ENCODE measurements at places on chromosomes 1 and 21.

DNA sequence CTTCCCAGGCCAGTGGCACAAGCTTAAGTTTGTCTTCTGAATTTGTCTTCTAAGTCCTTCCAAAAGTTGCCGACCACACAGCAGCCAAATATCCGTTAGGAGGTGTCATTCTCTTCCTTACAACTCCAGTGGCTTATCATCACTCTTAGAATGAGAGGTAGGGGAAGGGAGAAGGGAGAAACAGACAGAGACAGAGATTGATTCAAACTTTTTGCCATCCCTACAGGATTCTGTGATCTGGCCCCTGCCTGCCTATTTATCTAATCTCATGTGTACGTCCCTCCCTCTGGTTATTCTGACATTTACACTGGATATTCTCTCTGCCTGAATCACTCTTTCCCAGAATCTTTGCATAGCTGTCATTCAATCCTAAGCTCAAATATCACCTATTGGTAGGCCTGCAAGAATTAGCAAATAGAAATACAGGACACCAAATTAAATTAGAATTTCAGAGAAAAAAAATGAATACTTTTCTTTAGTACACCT lies 488 bp upstream of the GNL2 start:
- no peak for DNase-seq

DNA sequence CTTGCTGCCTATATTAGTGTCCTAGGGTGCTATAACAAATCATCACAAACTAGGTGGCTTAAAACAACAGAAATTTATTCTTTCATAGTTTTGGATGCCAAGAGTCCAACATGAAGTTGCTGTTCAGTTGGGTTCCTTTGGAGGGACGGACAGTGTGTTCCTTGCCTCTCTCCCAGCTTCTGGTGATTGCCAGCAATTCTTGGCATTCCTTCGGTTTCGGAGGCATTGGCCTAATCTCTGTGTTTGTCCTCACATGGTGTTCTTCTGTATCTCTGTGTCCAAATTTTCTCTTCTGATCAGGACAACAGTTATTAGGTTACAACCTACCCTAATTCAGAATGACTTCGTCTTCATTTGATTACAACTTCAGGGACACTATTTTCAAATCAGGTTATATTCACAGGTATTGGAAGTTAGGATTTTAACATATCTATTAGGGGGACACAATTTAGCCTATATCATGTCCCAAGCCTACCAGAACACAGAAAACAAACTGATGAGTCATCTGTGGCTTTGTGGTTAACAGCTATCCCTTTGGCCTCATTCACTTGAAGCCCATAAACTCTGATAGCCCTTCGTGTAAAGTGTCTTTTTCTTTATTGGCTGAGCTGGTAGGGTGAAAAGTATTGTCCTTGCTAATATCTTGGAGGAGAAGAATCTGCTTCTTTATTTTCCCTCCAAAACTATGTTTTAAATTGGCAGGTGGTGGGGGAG lies 83.2 kb upstream of the PAPPA2 start:
- peak; percentile 3 for DNase-seq

DNA sequence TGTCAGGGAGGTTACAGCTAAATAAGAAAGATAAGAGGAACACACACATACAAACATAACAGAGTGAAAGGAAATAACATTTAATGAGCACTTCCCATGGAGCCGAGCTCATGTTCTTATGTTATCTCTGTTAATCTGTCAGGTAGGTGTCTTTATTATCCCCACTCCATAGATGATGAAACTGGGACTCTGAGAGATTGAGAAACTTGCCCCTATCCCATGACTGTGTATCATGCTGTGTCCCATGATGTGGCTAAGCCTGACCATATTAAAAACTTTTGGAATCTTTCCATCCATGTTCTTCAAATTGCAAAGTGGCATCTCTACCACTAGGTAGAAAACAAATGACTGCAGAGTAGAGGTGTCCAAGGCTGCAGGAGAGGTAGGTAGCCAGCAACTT lies 285.2 kb upstream of the SGIP1 start:
- DNase-seq: no peak

- DNase-seq: no peak
Measured at GRCh38 chr1:107867422-107867821, 97.6 kb downstream of the VAV3 start.

DNA sequence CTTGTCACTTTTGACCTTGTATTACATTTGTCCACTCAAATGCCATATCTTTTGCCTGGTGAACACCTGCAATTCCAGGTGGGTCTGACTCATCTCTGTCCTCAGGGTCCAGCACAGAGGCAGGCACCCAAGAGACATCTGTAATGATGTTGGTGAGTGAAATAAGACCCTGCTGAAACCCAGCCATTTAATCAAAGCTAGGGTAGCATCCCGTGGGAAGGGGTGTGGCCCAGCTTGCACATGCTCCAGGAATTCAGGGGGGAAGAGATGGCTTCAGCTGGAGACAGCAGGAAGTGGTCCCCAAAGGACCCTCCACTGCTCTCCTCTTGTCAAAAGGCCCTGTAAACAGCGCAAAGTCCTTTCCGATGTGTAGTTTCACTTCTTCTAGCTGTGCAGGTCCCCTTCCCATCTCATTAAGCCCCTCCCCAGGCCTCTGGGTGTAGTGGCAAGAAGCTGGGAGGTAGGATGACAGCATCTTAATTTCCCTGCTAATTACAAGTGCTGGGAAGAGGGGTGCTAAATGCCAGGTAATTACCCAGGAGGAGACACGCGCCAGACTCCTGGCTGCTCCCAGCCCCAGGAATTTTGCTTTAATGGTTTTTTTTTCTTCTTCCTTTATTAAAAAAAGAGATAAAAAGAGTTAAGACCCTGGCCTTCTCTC lies 54.4 kb upstream of the TRABD2B start:
- DNase-seq: no peak

- DNase-seq: no peak
Measured at GRCh38 chr1:52867087-52867863, 24.7 kb downstream of the ZYG11A start.

- no peak for DNase-seq
Measured at GRCh38 chr21:42525029-42525581, 11.5 kb downstream of the SLC37A1 start.

DNA sequence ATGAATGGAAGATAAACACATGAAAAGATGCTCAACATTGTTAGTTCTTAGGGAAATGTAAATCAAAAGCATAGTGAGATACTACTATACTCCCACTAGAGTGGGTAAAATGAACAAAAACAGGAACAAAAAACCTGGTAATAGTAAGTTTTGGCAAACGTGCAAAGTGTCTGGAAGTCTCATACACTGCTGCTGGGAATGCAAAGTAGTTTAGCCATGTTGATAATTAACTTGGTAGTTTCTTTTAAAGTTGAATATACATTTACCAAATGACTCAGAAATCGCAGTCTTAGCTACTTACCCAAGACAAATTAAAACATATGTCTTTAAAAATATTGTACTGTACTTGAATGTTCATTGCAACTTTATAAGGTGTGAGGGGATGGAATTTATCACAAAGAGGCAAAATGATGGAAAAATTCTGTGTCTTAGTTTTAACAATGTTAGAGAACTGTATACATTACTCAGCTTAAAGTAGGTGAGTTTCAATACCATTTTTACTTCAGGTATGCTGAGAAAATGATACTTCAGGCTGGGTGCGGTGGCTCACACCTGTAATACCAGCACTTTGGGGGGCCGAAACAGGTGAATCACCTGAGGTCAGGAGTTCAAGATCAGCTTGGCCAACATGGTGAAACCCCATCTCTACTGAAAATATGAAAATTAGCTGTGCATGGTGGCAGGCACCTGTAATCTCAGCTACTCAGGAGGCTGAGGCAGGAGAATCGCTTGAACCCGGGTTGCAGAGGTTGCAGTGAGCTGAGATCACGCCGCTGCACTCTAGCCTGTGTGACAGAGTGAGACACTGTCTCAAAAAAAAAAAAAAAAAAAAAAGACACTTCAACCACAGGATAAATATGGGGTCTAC lies 102.3 kb downstream of the PDE4B start:
- no peak for DNase-seq

- DNase-seq: no peak
Measured at GRCh38 chr1:20508411-20508771, 440 bp upstream of the MUL1 start.

DNA sequence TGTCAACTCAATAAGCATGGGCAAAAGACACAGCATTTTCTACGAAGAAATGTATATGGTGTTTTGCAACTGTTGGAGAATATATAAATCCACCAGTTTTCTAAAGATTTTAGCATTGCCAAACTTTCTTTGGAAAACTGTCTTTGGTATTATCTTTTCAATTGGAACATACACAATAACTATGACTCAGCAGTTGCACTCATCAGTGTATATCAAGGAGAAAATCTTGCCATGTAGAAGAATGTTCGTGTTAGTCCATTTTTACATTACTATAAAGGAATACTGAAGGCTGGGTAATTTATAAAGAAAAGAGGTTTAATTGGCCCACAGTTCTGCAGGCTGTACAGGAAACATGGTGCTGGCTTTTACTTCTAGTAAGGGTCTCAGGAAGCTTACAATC lies 41.1 kb downstream of the PRKAA2 start:
- DNase-seq: no peak

DNA sequence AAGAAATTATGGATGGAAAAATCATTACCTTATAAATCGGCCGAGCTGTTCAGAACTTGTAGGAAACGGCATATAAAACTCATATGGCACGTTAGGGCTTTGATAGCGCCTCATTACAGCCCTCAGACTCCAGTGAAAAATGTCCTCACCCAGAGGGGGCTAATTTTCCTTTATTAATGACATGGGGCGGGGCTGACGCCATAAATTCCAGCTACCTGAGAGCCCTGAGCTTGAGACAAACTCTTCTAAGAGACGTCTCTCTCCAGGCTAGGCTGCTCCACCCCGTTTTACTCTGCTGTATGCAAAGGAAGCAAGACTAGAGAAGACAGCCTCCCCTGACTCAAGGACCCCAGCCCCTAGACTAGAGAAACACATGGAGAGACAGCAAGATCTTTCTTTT lies 149.4 kb downstream of the TRABD2B start:
- DNase-seq: no peak

DNA sequence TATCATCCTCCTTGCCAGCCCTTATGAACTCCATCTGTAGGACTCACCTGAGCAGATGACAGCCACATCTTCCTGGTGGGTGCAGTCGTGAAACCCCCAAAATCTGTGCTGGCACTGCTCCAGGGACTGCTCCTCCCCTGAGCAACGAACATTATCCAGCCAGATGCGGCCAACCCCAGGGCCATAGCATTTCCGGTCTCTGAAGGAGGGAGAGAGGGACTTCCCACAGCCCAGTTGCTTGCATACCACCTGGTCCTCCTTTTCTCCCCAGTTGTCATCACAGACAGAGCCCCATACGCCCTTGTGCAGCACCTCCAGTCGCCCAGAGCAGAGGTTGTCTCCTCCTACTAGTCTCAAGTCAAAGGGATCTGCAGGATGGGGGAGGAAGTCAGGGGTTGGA lies 8.5 kb downstream of the CD5L start:
- no peak for DNase-seq

DNA sequence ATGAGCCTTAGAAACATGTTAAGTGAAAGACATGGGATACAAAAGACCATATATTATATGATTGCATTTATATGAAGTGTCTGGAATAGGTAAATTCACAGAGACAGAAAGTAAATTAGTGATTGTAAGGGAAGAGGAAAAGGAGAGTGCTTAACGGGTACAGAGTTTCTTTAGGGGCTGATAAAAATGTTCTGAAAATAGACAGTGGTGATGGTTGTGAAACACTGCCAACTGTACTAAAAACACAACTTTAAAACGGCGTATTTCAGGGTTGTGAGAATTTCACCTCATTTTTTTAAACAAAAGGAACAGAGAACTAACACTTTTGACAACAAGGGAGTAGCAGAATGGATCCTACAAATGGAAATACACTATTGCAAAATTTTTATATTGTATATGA lies 13.4 kb downstream of the COP1 start:
- no peak for DNase-seq

DNA sequence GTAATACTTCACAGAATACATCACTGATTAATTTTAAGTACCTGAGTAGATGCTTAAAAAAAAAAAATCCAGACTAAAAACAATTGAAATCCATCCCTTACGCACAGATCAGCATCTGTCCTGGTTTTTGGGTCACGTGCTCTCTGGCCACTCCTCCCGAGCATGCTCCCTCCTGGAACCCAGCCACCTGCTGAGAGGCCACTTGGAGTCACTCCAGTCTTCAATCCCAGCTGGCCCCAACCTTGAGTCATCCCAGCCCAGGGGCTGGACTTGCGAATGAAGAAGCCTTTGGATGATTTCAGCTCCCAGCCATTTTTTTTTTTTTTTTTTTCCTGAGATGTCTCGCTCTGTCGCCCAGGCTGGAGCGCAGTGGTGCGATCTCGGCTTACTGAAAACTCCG lies 8.9 kb downstream of the MAP1LC3C start:
- no peak for DNase-seq

DNA sequence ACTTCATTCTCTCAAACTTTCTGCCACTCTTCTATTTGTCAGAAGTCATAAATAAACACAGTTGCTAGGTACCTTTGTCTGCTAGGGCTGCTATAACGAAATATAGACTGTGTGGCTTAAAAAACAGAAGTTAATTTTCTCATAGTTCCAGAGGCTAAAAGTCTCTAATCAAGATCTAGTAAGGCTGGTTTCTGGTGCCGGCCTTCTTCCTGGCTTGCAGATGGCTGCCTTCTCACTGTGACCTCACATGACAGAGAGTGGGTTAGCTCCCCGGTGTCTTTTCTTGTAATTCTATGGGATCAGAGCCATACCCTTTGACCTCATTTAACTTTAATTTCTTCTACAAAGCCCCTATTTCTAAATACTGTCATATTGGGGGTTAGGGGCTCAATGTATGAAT lies 5.9 kb downstream of the PDC start:
- peak; percentile 84 for DNase-seq

DNA sequence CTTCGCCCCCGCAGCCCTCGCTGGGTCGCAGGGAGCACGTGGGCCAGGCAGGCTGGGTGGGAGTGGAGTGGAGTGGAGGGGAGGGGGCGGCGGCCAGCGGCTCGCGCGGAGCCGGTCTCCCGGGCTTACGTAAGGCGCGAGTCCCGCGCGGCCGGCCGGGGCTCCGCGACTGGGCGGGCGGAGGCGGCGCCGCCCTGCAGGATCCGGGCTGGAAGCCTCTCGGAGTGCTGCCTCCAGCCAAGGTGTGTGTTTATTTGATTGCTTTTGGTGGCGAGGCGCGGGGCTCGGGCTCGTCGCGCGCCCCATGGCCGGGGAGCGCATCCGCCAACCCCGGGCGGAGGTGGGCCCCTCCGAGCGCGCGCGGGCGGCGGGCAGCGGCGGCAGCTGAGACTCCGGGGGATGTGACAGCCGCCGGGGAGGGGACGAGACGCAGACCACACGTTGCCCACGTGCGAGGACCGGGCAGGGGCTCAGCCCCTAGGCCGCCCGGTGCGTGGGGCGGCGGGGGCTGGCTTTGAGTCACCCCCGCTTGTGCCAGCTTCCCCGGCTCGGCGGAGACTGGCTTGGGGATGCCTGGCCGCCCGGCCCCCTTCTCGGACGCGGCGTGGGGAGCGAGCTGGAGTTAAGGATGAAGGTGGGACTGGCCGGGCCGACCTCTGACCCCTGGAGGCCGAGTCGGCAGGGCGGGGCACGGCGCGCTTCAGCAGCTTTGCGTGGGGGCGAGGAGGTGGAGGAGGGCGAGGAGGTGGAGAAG lies 402 bp upstream of the AK4 start:
- peak; percentile 38 for DNase-seq

Data from common myeloid progenitor, CD34-positive (primary cell).